ENCODE measurements at places on chromosomes 11 and 22. TPM values are rescaled to one million over a fixed set of nuclear protein-coding genes. Genes with fewer than 3 reads are reported as not detected.

Gene GRM5
- total RNA-seq: 0.11 TPM

Gene CCDC116
- total RNA-seq: 0.53 TPM

Gene CLMP
- 0.18 TPM for total RNA-seq

Gene LRRC56
- total RNA-seq: 0.90 TPM

Gene DUSP8
- total RNA-seq: 8.7 TPM

Gene GSTP1
- 997 TPM for total RNA-seq

Gene ANO5
- 1.3 TPM for total RNA-seq

Gene CD6
- total RNA-seq: not detected

Gene JAML
- total RNA-seq: 0.39 TPM

Gene CALCA
- not detected for total RNA-seq

Gene SLC16A8
- total RNA-seq: not detected

Gene PHLDA2
- total RNA-seq: 44.5 TPM

Gene CREB3L1
- 0.78 TPM for total RNA-seq

Gene TNNI2
- total RNA-seq: not detected

Gene KRTAP5-2
- not detected for total RNA-seq

Gene OR5B21
- not detected for total RNA-seq

Gene CARD18
- not detected for total RNA-seq

Gene IGF2
- total RNA-seq: 34.1 TPM

Gene RBM7
- 31.3 TPM for total RNA-seq

Gene MPZL2
- 49.5 TPM for total RNA-seq

Gene STK33
- total RNA-seq: 3.4 TPM

Gene TENM4
- 0.27 TPM for total RNA-seq

Gene IGLL5
- not detected for total RNA-seq

Gene DEPDC5
- 36.6 TPM for total RNA-seq

Gene OR52N5
- not detected for total RNA-seq

Gene CENPM
- total RNA-seq: 30.4 TPM

Gene DTX4
- 0.51 TPM for total RNA-seq

Gene UPK3A
- total RNA-seq: not detected

Gene OR5A1
- not detected for total RNA-seq

Gene PAK1
- total RNA-seq: 12.9 TPM

Gene KCNK4
- total RNA-seq: 0.44 TPM

Gene BTG4
- total RNA-seq: not detected

Gene CDC42BPG
- total RNA-seq: 0.42 TPM
